Pancreas (tissue), 10 donors: ENCODE measurements at places on chromosomes 2 and 18. TPM values are rescaled to one million over a fixed set of nuclear protein-coding genes. Genes with fewer than 3 reads are reported as not detected.

The GATA6 gene
- total RNA-seq: 20.2 TPM

The UGT1A8 gene
- total RNA-seq: not detected

The IL36A gene
- total RNA-seq: not detected

The UGT1A5 gene
- not detected for total RNA-seq

The ELP2 gene
- total RNA-seq: 56.3 TPM

The MAPK4 gene
- total RNA-seq: 0.82 TPM

The UGT1A10 gene
- total RNA-seq: not detected

The STK17B gene
- total RNA-seq: 7.4 TPM

The RESP18 gene
- not detected for total RNA-seq

The FAM237A gene
- total RNA-seq: not detected

The ERFE gene
- 0.29 TPM for total RNA-seq

The CIB4 gene
- 0.19 TPM for total RNA-seq

GRCh38 chr2:28342081-28342967, 50.3 kb upstream of the FOSL2 start:
- peak; percentile 32 for DNase-seq

DNA sequence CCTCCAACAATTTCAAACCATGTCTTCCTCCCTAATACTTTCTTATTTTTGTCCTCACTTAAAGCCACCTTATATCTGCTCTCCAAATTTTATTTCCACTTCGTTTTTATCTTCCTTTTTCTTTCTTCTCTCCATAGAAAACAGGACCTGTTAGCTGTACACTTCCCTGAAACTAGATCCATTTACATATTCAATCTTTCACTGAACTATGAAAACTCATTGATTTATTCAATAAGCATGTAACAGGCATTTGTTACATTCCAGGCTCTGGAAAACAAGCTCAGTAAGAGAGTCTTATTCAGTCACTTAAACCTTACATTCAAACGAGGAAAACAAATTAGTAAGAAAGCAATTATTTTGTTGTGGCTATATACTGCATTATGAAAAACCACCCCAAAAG, 1225.3 kb downstream of the SUCLG1 start:
- DNase-seq: no peak

- DNase-seq: no peak
These were observed 12.9 kb downstream of the FHL2 start for GRCh38 chr2:105385731-105386540.

DNA sequence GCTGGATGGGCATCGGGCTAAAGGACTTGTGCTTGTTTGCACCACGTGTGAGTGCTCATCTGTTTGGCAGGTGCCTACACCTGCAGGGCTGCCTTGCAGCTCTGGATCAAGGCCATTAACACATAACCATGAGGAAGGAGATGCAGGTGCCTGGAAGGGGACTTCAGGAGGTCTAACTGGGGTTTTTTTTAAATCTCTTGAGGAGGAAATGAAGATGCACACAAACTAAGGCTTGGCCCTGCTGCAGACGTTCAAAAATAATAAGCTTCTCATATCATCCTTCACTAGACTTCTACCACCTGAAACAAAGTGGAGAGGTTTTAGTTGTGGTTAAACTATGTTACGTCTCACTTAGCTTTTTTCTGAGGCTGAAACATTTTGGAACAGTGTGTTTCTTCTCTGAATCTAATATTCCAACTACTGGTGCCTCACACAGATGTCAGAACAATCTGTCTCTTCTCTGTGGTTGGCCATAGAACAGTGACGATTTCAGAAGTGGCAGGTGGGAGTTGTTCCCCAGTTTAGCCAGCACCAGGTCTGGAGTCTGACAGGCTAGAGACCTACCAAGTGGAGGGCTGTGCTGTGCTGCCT, 36.5 kb downstream of the BCL2L11 start:
- no peak for DNase-seq

GRCh38 chr2:160317181-160318099, 117.4 kb upstream of the ITGB6 start:
- no peak for DNase-seq

GRCh38 chr2:207255565-207256470, 90.1 kb upstream of the KLF7 start:
- DNase-seq: no peak

DNA sequence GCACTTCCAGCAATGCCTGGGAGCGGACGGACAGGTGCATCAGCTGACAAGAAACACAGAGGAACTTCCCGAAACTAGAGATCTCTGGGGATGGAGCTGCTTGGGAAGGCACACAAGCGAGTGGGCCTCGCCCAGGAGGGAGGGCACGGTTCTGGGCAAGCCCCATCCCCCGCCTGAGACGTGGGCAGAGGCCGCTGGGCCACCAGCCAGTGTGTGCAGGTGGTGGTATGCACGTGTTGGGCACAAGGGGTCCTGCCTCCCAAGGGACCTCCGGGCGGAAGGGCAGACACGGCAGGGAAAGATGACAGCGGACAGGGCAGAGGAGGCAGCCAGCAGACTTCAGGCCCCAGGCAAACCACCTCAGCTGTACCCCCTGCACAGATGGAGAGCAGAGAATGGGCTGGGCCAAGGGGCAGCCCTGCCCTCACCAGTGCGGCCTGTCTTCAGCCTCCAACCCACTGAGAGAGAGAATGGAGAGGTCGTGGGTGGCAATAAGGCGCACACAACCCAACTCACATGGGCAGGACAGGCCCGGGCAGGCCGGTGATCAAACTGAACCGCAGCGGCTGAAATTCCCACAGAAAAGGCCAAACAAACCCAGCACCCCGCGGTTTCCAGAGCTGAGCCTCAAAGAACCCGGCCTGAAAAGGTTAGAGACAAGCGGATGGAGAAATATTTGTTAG, 51.2 kb downstream of the HDAC4 start:
- DNase-seq: no peak

DNA sequence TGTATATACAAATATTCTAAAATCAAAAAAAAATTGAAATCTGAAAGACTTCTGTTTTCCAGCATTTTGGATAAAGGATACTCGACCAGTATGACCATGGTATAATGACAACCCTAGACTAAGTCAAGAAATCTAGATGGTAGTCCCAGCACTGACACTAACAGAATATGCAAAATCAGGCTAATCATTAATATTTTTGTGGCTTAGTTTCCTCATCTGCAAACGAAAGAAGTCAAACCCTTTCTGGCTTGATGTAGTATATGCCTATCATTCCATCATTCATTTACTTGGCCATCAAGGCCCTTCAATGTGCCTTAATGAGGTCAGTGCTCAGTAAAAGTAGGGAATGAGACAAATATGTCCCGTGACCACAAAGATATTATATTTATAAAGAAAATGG, 83.5 kb downstream of the NCKAP5 start:
- DNase-seq: no peak

DNA sequence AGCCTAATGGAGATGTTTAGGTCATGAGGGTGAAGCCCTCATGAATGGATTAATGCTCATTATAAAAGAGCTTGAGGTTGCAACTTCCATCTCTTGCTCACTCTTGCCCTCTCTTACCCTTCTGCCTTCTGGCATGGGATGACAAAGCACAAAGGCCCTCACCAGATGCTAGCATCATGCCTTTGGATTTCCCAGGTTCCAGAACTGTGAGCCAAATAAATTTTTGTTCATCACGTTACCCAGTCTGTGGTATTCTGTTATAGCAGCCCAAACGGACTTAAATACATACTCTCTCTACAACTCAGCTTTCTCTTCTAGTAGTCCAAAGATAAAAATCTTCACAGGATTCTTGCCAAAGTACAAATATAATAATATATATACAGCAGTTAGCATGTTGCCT, 75.8 kb downstream of the LNPK start:
- DNase-seq: no peak

- DNase-seq: no peak
These were observed 38.4 kb downstream of the GALNT1 start for GRCh38 chr18:35619941-35620340.

DNA sequence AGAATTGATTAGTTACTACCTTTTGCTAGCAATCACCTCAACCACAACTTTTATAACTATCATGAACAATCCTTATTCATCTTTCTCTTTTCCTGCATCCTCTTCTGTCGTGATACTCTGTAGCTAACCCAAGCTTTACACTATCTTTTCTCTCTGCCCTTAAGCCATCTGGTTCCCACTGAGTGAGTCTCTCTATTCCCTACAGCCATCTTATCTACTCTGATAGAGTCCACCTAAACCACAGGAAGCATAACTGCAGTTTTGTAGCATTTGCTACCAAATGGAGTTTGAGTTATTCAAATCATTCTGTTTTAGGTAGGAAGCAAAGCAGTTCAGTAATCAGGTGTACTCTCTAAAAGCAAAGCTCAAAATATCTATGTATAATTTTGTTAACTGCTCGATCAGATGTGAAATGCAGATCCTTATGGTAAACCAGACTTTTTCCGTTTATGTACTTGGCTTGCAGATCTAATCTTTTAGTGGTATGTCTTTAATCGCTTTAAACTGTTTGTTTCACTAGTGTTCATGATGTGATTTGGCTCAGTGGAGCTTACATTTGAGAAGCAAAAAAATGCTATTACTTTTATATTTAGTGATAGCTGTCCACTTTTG, 91.0 kb downstream of the CSRNP3 start:
- no peak for DNase-seq

DNA sequence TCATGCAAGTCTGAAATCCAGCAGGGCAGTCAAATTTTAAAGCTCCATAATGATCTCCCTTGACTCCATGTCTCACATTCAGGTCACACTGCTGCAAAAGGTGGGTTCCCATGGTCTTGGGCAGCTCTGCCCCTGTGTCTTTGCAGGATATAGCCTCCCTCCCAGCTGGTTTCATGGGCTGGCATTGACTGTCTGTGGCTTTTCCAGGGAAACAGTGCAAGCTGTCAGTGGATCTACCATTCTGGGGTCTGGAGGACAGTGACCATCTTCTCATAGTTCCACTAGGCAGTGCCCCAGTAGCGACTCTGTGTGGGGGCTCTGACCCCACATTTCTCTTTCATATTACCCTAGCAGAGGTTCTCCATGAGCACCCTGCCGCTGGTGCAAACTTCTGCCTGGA, 220.6 kb upstream of the COPS8 start:
- no peak for DNase-seq

DNA sequence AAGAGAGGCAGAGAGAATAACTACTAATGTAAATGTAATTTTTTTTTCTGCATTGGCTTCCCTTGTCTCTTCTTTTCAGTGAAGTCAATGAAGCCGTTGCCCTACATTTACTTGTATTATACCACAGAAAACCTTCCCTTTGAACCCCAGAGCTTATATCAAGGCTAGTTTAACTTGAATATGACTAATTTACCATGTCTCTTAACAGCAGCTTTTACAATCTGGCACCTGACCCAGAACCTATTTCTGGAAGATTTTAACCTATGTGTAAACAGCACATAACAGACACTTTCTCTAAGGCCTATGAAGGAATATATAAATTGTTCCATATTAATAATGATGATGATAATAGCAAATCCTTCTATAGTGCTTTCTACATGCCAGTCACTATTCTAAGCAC, 580.5 kb upstream of the NXPH2 start:
- no peak for DNase-seq

GRCh38 chr18:47390410-47391024, 139.1 kb upstream of the SKOR2 start:
- no peak for DNase-seq

DNA sequence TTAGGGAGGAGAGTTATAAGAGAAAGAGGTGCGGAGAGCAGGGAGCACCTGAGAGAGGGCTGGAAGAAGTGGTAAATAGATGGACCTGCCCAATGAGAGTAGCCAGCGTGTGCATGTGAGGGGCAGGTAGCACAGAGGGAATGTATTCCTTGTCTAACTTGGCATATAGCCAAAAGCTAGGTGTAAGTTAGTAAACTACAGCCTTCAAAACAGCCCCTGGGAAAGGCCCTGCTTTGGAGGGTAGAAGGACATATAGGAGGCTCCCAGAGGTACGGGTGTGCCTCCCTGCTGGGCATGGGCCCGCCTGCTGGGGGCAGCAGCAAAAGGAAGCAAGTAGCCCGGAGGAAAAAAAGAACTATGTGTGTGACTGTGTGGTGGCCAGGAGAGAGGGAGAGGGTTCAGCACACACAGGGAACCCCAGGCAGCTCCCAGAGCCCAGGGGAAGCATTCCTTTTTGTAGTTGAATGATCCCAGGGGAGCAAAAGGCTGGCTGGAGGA, 48.0 kb downstream of the TCF7L1 start:
- DNase-seq: no peak

DNA sequence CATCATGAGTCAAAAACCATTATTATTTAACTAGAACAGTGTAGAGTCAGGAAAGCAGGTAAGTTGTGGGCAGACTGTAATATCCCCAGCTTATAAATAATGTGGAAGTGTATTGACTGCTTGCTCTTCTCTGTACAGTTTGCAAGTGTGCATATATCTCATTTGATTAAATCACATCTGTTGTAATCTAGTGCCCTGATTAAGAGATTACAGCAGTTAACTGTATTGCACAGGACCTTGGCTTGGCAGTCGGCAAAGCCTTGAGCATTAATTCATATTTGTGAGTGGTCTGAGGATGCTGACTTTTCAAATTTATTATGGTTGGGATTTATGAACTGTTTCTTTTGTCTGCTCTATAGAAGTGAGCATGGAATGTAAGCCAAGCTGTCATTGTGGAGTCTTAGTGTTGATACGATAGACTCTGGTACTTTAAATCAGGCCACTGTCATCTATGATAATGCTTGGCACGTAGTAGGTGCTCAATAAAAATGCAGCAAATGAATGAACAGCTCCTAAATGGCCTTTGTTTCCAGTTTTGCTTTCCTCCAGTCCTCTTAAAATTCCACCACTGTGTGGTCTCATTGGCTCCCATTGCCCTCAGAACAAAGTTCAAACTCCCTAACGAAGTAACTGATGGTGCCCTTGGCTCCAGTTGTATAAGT, 48.3 kb downstream of the RAB31 start:
- no peak for DNase-seq

DNA sequence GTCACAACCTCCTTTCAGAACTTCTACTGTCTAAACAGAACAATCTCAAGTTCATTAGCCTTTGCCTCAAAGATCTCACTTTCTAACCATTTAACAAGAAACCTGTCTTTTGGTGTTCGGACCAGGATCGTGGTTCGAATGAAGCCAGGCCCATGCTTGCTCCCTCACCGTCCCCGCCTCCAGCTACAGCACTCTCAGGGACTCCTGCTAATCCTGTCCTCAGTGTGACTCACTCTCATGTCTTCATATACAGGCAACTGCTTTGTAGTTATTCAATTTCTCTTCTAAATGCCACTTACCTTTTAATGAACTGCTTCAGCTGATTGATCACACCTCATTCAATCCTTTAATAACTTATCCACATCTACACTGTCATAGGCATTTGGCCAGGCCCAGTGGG, 15.8 kb downstream of the SERTAD2 start:
- DNase-seq: no peak

DNA sequence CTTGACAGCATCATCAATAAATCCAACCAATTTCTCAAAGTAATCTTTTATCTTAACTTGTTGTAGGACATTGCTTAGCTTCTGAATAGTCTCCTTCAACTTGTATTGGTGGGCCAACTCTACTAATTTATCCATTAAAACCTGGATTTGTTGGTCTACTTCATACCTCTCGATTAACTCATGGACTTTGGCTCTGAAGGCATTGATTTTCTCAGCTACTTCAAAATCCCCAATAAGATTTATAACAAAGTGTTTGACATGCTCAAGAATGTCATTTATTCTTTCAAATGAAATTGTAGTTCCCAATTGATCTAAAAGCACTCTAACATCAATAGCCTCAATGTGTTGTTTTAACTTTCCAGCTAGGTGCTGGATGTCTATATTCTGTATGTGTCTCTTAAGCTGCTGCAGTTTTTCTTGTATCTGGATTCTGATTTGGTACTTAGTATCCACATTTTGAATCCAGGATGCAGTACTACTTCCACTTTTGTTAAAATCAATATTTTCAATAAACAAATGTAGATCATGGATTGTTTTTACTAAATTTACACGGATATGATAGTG, 34.1 kb downstream of the APOB start:
- no peak for DNase-seq

GRCh38 chr2:3432693-3433338, 53.3 kb downstream of the TRAPPC12 start:
- DNase-seq: no peak

- DNase-seq: no peak
These were observed 1.4 kb downstream of the SMC6 start for GRCh38 chr2:17752246-17752645.
